CD4-positive, alpha-beta T cell treated with Interleukin-6 for 4 hours (primary cell): ENCODE measurements at places on chromosomes 2 and 18.

GRCh38 chr2:207711750-207712530, 500 bp downstream of the CCNYL1 start:
- peak; percentile 65 for DNase-seq

GRCh38 chr18:35923939-35924684, 48.4 kb upstream of the RMP24 start:
- no peak for DNase-seq

DNA sequence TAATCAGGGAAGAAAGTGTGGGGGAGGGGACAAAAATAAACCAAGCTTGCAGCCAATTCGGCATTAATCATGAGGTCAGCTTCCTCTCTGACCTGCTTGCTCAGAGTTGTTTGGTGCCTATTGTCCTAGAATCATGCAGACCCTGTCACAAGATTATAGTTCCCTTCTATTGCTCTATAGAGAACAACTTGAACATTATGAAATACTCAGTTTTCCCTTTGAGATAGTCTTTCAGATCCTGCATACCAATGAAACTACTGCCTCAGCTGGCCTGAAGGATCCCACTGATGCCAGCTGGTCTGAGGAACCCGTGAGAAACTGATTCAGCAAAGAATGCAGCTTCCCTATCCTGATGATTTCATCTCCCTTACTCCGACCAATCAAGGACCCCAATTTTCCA, 955 bp upstream of the BBS5 start:
- DNase-seq = no peak

DNA sequence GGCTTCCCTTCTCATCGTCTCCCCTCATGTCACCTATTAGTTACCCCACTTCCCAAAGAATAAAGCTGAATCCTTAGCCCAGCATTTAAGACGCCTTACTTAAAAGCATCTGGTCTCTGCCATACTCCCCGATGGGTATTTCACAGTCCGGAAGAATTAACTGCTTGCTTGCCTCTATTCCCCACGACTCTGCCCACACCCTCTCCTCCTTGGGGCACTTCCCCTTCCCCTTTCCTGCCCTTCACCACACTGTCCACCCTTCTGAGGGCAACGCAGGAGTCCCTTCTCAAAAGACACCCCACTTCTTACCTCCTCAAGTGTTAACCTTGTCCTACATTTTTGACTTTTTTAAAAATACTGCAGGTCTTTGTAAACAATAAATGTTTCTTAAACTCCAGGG, 60.1 kb upstream of the RMP24 start:
- no peak for DNase-seq

- no peak for DNase-seq
These were observed 254.9 kb upstream of the SIX3 start for GRCh38 chr2:44686561-44686960.

DNA sequence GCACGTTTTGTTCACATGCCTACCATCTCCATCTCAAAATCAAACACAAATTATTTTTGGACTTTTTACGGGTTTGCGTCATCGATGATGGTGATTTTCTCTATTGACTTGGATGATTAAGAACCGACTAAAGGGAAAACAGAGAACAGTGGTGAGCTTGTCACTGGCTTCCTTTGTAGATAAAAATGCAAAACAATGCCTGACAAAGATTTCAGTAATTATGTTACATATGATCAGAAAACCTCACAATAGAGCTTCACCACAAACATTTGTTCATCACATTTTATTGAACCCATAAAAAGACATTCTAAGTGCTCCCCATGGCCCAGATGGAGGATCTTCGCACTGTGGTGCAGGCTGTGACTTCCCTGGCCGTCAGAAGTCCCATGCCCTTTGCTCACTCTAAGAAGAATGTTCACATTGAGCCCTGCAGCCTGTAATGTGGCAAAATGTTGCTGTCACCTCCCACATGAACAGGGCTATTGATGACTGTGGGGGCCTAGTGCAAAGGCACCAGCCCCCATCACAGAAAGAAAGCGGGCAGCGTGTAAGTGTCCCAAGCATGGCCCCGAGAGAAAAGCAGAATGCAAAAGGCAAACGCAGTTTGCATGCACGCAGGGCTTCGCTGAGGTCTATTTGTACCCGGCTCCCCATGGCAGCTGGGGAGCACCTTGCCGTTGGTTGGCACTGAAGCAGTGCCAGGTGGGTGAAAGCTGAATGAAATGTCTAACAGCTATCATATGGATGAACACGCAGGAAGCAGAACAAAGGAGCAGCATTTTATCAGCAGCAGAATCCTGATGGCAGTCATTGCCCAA, 60.6 kb downstream of the BCL2 start:
- no peak for DNase-seq

DNA sequence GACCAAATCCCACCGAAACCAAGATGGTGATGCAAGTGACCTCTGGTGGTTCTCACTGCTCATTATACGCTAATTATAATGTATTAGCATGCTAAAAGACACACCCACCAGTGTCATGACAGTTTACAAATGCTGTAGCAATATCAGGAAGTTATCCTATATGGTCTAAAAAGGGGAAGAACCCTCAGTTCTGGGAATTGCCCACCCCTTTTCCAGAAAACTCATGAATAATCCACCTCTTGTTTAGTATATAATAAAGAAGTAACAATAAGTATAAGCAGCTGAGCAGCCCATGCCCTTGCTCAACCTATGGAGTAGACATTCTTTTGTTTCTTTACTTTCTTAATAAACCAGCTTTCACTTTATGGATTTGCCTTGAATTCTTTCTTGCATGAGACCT, 31.0 kb upstream of the FMNL2 start:
- DNase-seq = no peak

DNA sequence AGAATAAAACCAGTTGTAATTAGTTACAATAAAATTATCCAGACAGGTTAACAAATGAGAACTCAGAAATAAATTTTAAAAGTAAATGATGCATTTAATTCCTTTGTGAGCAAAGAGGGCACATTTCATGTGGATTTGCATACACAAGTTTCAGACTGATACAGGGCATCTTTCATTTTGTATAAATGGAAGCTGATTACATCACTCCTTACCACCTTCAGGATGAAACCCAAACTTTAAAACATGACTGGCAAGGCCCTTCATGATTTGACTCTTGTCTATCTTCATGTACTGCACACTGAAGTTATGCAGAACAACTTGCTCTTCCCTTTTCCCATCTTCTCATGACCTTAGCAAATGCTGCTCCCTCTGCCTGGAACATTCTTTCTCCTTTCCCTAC, 26.9 kb downstream of the EFEMP1 start:
- no peak for DNase-seq

DNA sequence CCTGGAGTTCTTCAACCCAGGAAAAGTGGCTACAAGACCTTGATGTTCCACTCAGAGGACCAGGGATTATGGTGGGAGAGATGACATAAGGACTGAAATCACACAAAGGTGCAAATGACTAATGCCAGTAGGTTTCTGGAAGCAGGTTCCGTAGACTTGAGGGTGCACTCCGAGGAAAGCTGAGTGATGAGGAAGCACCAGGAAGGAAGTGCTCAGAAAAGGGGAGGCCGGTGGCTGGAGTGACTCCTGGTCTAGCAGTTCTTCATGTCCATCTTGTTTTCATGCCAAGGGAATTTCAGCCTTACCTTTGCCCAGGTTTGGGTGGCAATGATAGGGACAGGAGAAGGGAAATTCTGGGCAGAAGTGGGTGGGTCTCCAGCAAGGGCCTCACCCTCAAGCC, 74.5 kb downstream of the TMEM17 start:
- DNase-seq = no peak

GRCh38 chr2:109632158-109632789, 18.1 kb downstream of the SOWAHC start:
- DNase-seq = no peak

DNA sequence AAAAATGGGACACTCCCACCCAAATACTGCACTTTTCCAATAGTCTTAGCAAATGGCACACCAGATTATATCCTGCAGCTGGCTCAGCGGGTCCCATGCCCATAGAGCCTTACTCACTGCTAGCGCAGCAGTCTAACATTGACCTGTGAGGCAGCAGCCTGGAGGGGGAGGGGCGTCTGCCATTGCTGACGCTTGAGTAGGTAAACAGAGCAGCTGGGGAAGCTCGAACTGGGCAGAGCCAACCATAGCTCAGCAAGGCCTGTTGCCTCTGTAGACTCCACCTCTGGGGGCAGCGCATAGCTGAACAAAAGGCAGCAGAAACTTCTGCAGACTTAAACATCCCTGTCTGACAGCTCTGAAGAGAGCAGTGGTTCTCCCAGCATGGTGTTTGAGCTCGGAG, 110.4 kb downstream of the CTIF start:
- no peak for DNase-seq

DNA sequence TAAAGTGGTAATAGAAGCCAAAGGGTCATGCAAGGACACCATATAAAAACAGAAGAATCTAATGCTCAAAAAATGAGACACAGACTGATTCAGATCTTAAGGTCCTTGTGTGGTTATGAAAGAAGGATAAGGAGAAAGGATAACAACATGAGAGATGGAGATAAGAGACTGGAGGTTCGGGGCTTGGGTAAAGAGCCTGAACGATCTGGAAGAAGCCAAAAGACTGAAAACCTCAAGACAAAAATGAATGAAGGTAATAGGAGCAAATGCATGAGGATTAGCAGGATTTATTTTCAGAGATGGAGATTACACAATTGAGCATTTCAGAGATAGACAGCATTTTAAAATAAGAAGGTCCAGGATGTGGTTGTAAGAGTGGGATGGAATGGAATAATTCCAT, 26.1 kb downstream of the STK17B start:
- no peak for DNase-seq
